Amniotic stem cell (primary cell): ENCODE measurements at places on chromosomes 5 and 9.

DNA sequence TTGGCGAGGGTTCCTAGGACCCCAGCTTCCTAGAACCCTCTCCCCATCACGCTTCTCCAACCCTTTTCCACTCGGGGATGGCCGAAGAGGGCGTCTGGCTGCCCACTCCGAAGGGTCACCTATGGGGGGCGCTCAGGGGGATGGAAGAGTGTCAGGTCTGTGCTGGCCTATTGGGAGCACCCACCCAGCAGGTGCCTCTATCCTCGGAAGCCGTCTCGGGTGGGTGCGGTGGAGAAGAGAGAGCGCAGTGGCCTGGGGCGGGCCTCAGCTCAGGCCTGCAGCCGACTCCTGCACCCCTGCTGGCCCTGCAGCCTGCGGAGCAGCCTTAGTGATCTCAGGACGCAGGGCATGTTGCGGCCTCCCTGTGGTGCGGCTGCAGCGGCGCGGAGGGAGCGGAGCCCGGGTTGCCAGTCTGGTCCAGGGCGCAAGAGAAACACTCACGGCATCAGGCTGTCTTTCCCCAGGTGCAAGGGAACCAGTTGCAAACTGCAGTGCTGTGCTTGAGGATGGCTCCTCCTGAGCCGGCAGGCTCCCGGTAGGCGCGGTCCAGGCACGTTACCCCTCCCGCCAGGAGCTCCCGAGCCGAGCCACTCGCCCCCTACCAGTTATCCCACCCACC is 1.5 kb upstream of the IRX2 start:
- no peak for DNase-seq

GRCh38 chr9:137035507-137035834 is 3.6 kb upstream of the FUT7 start:
- DNase-seq = no peak

DNA sequence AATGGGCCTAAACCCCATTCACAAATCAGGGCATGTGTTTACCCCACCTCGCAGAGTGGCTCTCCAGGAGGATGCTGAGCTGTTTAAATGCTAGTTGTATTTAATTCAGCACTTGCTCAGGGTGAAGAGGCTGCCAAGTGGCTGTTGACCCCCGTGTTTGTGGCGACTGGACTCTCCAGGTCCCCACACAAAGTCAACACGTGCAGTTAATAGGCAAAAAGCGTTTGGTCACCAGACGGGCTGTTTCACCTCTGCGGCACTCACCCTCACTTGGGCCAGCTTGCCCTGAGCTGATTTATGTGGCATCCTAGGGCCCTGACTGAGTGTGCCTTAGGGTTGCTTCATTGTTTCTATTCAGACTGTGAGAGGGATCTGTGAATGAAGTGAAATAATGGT is 152.3 kb downstream of the GAS1 start:
- DNase-seq = no peak

DNA sequence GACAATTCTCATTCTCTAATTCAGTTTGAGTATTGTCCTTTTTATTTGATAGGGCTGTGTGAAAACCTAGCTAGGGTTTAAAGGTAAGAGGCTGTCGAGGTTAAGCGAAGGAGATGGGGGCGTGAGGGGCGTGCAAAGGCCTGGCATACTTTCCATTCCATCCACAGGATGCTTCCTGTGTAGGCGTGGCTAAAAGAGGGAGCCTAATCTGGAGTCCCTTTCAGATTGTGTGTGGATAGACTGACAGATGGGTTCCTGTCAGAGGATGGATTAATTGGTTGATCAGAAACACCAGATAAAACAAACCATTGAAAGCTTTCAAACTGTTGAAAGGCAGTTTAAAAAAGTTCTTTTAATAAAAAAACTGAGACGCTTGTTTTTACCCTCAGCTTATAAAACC is 1.1 kb upstream of the ELL2 start:
- no peak for DNase-seq

DNA sequence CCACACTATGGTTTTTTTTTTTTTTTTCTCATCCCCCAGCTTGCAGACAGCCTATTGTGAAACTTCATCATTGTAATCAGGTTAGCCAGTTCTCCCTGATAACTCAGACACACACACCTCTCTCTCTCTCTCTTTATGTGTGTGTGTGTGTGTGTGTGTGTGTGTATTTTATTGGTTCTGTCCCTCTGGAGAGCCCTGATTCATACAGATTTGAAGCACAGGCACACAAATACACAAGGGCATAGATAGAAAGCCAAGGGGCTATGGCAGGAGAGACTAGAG is 20.6 kb upstream of the VCAN start:
- no peak for DNase-seq

- no peak for DNase-seq
Observed at GRCh38 chr5:75348241-75348640, 11.2 kb downstream of the HMGCR start.

DNA sequence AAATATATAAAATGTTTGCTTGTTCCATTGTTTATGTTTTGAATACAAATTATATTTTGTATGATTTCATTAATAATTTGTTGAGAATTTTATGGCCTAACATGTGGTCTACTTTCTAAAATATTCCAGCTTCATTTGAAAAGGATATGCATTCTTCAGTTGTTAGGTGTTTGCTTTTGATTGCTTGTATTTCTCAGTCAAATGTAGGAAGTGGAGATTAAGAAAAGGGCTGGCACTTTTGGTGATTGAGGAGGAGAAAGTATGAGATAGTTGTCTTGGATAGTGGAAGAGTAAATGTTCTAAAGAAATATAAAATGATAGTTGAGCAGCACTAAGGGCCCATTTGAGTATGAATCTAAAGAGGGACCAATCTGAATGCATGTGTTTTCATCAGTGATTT is 23.1 kb downstream of the JAK2 start:
- no peak for DNase-seq

- DNase-seq = no peak
Observed at GRCh38 chr5:171797543-171797942, 11.9 kb downstream of the SMIM23 start.

DNA sequence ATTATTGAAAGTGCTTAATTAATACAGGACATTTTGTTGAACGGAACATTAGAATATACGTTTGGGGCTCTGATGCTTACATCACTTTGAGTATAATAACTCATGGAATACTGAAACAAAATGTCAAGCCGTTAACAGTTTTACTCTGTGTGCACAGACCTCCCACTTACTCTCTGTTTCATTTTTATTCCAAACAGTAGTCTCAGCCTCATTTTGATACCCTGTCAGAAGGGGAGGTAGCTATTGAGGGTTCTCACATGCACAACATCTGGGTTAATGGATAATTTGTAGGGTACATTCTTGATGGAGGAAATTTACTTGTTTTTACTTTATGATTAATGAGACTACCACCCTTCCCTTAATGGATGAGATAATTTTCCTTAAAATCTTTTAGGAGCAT is 59.0 kb downstream of the SCAMP1 start:
- no peak for DNase-seq

- no peak for DNase-seq
Observed at GRCh38 chr9:121924700-121925099, 168.4 kb downstream of the TTLL11 start.

DNA sequence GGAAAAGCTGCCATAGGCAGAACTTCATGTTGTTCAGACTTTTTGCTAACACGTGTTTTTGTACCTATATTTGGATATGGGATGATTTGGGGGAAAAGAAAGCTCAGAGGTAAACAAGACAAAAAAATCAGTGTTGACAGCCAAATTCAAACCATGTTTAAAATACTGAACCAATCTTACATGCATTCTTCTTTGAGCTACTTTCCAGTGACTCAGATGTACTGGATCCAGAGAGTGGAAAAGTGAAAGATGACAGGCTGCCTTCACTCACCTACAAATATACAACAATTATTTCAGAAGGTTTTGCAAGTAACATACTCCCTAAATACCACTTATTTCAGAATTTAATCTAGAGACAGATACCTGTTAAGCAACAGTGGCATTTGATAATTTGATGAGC is 165.7 kb downstream of the MPDZ start:
- no peak for DNase-seq

GRCh38 chr5:156654444-156654843 is 195.7 kb upstream of the PPP1R2B start:
- DNase-seq = no peak

- no peak for DNase-seq
Observed at GRCh38 chr9:93092251-93092991, 3.6 kb upstream of the CARD19 start.

DNA sequence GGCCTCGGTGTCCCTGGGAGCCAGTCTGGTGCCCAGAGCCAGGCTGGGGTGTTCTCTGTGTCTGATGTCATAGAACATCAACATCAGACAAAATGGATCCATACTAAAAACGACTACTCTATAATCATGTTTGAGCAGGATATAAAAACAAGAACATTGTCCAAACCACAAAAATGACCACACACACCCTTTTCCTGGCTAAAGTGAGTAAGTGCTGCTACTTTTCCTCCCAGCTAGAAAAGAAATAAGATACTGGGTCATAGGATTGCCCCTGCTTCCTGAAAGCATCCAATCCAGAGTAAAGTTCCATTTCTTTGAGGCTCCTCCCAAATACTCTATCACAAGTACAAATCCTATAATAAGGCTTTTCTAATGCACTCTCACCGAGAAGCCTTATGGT is 19.7 kb upstream of the TRAF1 start:
- DNase-seq = no peak

- DNase-seq = no peak
Observed at GRCh38 chr9:68841276-68842052, 136.4 kb downstream of the PIP5K1B start.

DNA sequence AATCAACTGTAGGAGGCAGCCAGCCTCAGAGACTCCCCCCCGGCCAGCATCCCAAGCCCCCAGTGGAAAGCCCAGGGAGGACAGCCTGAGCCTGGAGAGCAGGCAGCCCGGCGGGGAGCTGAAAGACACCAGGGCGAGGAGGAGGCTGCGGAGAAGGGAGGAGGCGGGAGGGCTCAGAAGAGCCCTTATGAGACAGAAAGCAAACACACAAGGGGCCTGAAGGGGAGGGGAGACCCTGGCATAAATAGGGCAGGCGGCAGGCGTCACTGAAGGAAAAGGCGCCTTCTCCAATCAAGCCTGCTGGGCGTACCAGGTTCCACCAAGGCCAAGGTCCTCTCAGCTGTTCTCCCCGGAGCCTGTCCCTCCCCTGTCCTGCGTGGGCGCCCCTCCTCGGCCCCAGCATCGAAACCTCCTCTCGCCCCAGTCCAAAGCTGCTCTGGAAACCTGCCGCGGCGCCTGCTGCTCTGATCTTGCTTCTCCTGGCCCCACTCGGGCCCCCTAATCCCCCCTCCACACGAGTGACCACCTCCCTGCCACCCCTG is 1.3 kb downstream of the SLC9A3 start:
- no peak for DNase-seq

GRCh38 chr5:44675296-44675695 is 133.5 kb upstream of the MRPS30 start:
- DNase-seq = no peak

DNA sequence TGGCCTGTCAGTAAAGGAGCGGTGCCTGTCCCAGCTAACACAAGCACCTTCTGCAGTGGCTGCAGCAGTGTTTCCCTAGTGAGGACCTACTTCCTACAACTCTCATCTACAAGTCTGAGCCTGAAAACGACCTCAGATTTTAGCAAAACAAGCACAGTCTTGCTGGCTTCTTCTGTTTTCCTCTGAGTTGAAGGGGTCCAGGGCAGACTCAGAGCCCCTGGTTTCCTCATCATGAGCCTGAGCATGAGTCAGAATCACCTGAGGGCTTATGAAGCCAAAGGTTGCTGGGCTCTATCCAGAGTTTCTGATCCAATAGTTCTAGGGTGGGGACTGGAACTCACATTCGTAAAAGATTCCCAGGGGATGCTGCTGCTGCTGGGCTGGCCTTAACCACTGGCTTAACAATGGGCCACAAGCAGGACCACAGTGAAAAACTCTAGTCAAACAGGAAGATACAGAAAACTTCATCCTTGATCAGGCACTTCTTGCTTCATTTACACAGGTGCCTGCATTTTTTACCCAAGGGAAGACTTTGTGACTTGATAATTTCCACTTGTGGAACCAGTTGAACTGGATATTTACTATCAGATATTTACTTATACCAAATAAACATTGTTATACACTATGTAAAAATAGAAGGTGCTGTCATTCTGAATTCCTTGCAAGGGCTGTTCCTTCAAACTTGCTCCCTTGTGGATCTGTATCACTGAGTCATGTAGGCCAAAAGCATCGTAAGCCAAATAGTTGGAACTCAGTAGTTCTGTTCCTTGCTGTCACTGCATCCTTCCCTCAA is 4.3 kb upstream of the ACER2 start:
- no peak for DNase-seq

- no peak for DNase-seq
Observed at GRCh38 chr5:133427121-133427777, 185.1 kb downstream of the FSTL4 start.

- no peak for DNase-seq
Observed at GRCh38 chr9:94490465-94490864, 64.4 kb upstream of the PCAT7 start.

DNA sequence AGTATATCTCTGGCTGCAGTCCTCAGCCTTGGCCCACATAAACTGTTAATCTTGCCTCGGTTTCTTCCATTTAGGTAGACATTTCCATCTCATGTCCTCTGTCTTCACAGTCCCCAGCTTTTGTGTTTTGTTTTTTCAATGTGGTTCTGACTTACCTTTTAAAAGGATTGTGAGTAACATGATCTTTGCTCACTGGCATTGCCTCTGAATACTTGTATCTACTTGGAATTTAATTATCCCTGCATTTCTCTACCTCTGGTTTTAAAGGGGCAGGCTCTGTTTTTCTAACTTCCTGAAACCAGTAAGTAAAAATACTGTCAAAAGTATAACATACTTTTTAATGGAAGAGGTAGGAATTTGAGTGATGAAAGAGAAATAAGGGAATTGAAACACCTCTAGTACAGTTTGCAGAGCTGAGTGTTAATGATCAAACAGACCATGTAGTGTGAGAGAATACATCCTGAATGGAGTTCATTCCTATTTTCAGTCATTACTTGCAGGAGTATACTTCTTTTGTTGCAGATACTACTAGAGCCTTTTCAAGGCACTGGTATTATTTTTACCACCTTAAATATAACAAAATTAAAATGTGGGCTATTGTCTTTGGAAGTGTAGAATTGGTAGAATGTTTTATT is 62.6 kb downstream of the MTREX start:
- DNase-seq = no peak

- DNase-seq = no peak
Observed at GRCh38 chr9:2378266-2378665, 243.3 kb upstream of the VLDLR start.

DNA sequence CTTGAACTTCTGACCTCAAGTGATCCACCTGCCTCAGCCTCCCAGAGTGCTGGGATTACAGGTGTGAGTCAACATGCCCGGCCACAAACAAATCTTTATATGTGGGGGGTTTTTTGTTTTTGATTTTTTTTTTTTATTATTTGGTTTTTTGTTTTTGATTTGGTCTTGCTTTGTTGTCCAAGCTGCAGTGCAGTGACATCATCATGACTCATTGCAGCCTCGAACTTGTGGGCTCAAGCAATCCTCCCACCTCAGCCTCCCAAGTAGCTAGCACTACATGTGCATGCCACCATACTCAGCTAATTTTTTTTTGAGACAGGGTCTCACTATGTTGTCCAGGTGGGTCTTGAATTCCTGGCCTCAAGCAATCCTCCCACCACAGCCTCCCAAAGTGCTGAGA is 42.4 kb downstream of the ALDH7A1 start:
- no peak for DNase-seq
